ENCODE measurements at places on chromosomes 3 and 15. TPM values are rescaled to one million over a fixed set of nuclear protein-coding genes. Genes with fewer than 3 reads are reported as not detected.

DNA sequence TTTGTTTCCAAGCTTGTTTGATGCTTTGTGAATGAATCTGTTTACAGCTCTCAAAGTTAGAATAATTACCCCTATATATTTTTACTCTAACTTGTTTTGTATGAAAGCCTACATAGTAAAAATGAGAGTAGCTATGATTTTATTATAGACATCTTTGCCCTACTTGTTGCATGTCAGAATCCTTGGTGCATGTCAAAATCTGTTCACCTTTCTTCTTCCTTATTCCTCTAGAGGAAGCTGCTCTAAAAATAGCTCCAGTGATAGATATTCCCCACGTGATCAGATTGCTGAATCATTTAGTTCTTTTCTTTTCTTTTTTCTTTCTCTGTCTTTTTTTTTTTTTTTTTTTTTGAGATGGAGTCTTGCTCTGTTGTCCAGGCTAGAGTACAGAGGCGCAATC lies 39.8 kb downstream of the LRRC49 start:
- no peak overlapping the region for H3K27ac ChIP-seq
- no peaks in the 10 kb centered on the region for H3K4me1 ChIP-seq
- H3K4me3 ChIP-seq: no peak overlapping the region
- H3K27me3 ChIP-seq: no peaks in the 10 kb centered on the region
- no peak for DNase-seq

The TMEM43 gene
- 132 TPM for total RNA-seq

- H3K27ac ChIP-seq: no peak overlapping the region
- H3K4me1 ChIP-seq: no peaks in the 10 kb centered on the region
- H3K4me3 ChIP-seq: no peak overlapping the region
- H3K36me3 ChIP-seq: no peaks in the 10 kb centered on the region
- H3K27me3 ChIP-seq: no peaks in the 10 kb centered on the region
Measured at GRCh38 chr3:39135170-39135805, 18.1 kb downstream of the CSRNP1 start.

DNA sequence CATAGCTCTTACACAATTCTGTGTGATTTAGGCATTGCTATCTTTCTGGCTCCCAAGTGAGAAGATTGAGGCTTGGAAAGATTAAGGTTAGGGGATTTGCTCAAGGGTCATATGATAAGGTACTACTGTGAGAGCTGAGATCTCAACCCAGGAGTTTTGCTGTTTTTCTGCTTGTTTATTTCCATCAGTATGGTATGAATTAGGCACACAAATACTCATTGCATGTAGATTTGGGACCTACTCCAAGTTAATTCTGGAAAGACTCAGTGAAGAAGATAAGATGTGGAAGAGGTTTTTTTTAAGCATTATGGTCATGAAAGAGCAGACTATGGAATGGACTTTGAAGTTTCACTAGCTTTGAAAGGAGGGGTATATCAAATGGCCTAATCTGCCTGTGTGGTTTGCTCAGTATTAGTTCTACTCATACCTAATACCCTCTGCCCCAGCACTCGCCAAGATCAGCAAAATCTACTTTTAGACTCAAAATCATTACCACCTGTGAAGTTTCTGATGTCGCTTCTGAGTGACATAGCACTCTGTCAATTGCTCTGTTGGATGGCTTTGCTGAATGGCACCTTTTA lies 12.5 kb downstream of the MBNL1 start:
- no peak for DNase-seq
- H3K36me3 ChIP-seq: no peaks in the 10 kb centered on the region
- H3K4me3 ChIP-seq: peak overlapping the region; percentile 11

DNA sequence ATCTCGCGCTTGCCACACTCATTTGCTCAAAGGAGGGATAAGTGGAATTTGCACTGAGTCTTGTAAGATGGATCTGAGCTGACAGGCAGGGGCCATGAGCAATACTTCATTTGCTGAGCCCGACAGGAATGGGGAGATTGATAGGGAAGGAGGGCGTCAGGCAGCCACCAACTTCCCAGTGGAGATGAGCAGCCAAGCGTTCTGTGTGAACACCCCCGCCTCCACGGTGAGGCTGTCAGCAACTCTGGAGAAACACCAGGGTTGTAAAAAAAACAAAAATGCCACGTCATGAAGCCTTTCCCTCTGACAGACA lies 36.8 kb downstream of the TLE3 start:
- H3K27me3 ChIP-seq: no peaks in the 10 kb centered on the region
- no peaks in the 10 kb centered on the region for H3K36me3 ChIP-seq
- H3K4me3 ChIP-seq: no peak overlapping the region

DNA sequence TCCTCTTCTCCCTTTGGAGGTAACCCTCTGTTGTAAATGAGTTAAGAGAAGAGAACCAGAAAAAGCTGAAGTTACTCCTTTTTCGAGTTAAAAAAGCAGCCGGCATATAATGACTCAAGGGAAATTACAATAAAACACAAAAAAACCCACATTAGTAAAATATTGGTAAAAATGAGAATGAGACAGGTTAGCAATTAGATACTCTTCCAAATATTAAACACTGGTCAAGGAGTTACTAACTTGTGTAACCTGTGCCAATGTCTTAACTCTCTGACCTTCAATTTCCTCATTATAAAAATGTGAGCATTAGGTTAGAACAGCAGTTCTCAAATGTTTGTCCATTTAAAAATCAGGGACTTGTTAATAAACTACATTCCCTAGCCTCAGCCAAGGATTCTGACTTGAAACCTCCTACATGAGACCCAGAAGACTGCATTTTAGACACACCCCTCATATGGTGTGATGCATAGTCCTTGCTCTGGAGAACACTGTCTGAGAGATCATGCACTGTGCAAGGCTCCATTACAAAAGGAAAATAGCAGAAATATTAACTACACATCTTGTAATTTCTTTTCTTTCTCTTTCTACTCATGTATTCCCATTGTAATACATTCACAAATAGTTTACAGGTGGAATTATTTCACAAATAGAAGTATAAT lies 42.7 kb upstream of the TOP2B start:
- DNase-seq: no peak
- H3K36me3 ChIP-seq: no peaks in the 10 kb centered on the region
- H3K27ac ChIP-seq: no peak overlapping the region
- no peaks in the 10 kb centered on the region for H3K4me1 ChIP-seq
- H3K27me3 ChIP-seq: no peaks in the 10 kb centered on the region

- no peak for DNase-seq
- no peak overlapping the region for H3K4me3 ChIP-seq
- H3K4me1 ChIP-seq: peaks cover 3% of the 10 kb centered on the region
- H3K36me3 ChIP-seq: no peaks in the 10 kb centered on the region
Measured at GRCh38 chr3:151625086-151625485, 108.6 kb upstream of the AADACL2 start.

DNA sequence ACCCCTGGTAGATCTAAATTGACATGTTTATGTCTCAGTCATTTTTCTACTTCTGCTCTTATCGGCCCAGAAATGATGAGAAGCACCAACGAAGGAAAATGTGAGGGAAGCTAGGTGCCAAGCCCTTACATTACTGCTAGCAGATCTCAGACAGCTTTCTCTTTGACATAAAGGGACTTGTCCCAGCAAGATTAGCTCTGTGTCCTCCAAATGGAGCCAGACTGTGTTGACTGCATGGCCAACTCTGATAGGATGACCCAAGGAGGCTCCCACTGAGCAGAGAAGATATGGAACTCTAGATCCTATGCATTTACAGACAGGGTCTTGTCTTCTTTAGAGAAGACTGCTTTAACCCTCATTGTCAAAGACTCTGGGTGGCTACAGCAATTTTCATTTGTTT lies 2.8 kb upstream of the MCTP2 start:
- no peak for DNase-seq
- no peaks in the 10 kb centered on the region for H3K27me3 ChIP-seq
- no peaks in the 10 kb centered on the region for H3K36me3 ChIP-seq

GRCh38 chr3:35296533-35296932 lies 342.8 kb upstream of the ARPP21 start:
- no peaks in the 10 kb centered on the region for H3K36me3 ChIP-seq
- no peak overlapping the region for H3K4me3 ChIP-seq

The ASB14 gene
- not detected for total RNA-seq

GRCh38 chr3:19399356-19399755 lies 251.0 kb downstream of the KCNH8 start:
- H3K4me3 ChIP-seq: no peak overlapping the region
- peaks cover 2% of the 10 kb centered on the region for H3K4me1 ChIP-seq
- no peaks in the 10 kb centered on the region for H3K36me3 ChIP-seq
- DNase-seq: no peak
- no peak overlapping the region for H3K27ac ChIP-seq
- H3K27me3 ChIP-seq: no peaks in the 10 kb centered on the region

- no peak overlapping the region for H3K4me3 ChIP-seq
- peaks cover 2% of the 10 kb centered on the region for H3K4me1 ChIP-seq
- no peak overlapping the region for H3K27ac ChIP-seq
- H3K27me3 ChIP-seq: no peaks in the 10 kb centered on the region
Measured at GRCh38 chr3:143648218-143648617, 200.1 kb downstream of the SLC9A9 start.

The TIMP4 gene
- 8.3 TPM for total RNA-seq

GRCh38 chr15:42670451-42670850 lies 66.5 kb downstream of the CDAN1 start:
- no peak overlapping the region for H3K4me3 ChIP-seq
- H3K27me3 ChIP-seq: no peaks in the 10 kb centered on the region
- DNase-seq: no peak
- no peak overlapping the region for H3K27ac ChIP-seq
- no peaks in the 10 kb centered on the region for H3K4me1 ChIP-seq

- H3K36me3 ChIP-seq: no peaks in the 10 kb centered on the region
- H3K27me3 ChIP-seq: no peaks in the 10 kb centered on the region
- H3K27ac ChIP-seq: no peak overlapping the region
- H3K4me3 ChIP-seq: no peak overlapping the region
- DNase-seq: no peak
Measured at GRCh38 chr3:8470801-8471200, 30.8 kb upstream of the LMCD1 start.

- no peak for DNase-seq
- H3K27ac ChIP-seq: no peak overlapping the region
- H3K4me1 ChIP-seq: no peaks in the 10 kb centered on the region
- H3K4me3 ChIP-seq: no peak overlapping the region
- no peaks in the 10 kb centered on the region for H3K36me3 ChIP-seq
Measured at GRCh38 chr15:81015621-81016488, 15.1 kb downstream of the TLNRD1 start.

DNA sequence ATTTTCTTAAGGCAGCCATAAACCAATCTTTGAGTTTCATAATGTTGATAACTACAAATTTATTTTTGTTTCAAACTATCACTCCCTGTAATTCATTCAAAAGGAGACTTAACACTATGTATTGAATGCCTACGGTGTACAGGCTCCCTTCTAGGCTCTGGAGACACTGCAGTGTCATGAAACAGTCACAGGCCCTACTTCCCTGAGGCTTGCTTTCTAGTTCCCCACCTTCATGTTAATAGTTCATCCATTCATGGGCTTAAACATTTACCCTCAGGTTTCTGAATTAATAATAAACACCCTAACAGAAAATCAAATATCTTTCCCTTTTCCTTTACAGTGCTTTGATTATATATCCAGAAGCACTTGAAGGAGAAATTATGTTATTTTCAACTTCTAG lies 168.7 kb downstream of the CHL1 start:
- no peaks in the 10 kb centered on the region for H3K36me3 ChIP-seq
- no peaks in the 10 kb centered on the region for H3K27me3 ChIP-seq
- H3K4me3 ChIP-seq: no peak overlapping the region
- no peak for DNase-seq

The IQSEC1 gene
- total RNA-seq: 84.7 TPM

GRCh38 chr3:172197344-172197743 lies 158.0 kb downstream of the FNDC3B start:
- no peaks in the 10 kb centered on the region for H3K27me3 ChIP-seq
- no peak overlapping the region for H3K27ac ChIP-seq
- H3K4me3 ChIP-seq: no peak overlapping the region
- peaks cover 4% of the 10 kb centered on the region for H3K4me1 ChIP-seq

DNA sequence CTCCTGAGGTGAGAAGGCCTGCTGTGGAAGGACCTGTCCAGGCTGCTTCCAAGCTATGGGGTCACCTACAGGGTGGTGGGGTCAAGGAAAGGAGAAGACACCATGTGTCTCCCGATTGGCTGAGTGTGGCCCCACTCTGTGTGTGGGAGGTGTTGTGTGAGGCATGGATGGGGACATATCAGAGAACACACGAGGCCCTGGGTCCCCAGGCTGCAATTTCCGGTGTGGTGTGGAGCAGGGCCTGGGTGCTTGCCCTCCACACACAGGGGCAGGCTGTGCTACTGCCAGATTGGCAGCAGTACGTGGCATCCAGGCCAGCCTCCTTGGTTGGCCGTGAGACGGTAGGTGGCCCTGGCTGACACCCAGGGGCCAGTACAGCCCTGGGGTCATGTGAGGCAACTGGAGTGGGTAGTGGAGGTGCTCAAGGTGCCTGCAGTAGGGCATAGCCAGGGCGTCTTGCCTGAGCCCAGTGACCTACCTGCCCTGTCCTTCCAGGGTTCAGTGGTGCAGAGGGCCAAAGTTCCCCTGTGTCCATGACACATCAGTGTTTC lies 233.8 kb downstream of the SNRPN start:
- H3K4me1 ChIP-seq: no peaks in the 10 kb centered on the region
- no peaks in the 10 kb centered on the region for H3K27me3 ChIP-seq
- no peak overlapping the region for H3K4me3 ChIP-seq
- no peak for DNase-seq

GRCh38 chr3:184740509-184741258 lies 28.8 kb upstream of the MAGEF1 start:
- DNase-seq: no peak
- no peaks in the 10 kb centered on the region for H3K4me1 ChIP-seq
- H3K27me3 ChIP-seq: no peaks in the 10 kb centered on the region
- no peak overlapping the region for H3K27ac ChIP-seq

GRCh38 chr3:72163809-72164634 lies 379.1 kb upstream of the PROK2 start:
- no peaks in the 10 kb centered on the region for H3K4me1 ChIP-seq
- no peaks in the 10 kb centered on the region for H3K27me3 ChIP-seq
- no peaks in the 10 kb centered on the region for H3K36me3 ChIP-seq
- DNase-seq: no peak
- no peak overlapping the region for H3K27ac ChIP-seq

The WDR72 gene
- 0.16 TPM for total RNA-seq

The FRG2C gene
- total RNA-seq: not detected

DNA sequence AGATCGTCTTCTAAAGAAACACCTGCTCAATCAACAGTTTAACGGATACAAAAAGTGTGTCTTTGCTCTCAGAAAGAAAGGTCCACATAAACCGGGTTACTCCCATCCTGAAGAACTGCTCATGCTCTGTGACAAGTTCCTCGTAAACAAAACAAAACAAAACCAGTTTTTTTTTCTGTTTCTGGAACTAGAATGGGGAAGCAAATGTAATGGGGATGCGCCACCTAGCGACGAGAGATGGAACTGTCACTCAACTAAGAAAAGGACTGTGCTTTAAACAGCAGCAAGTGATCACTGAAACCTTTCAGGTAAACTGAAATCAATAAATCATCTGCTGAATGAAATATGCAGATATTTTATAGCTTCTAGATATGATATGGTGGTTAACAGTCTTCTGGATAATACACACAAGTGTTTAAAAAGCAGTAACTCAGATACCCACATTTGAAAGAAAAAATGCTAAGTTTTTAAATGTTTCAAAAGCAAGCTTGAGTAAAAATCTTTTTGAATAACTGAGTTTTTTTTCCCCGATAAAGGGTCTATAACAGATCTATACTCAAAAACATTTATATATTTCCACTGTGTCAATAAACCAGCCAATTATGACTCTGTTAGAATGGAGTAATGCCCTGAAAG lies 10.9 kb downstream of the TM2D3 start:
- peaks cover 15% of the 10 kb centered on the region for H3K36me3 ChIP-seq
- no peak overlapping the region for H3K27ac ChIP-seq
- no peaks in the 10 kb centered on the region for H3K4me1 ChIP-seq
- H3K27me3 ChIP-seq: no peaks in the 10 kb centered on the region

The DAZL gene
- total RNA-seq: not detected

All from aorta (tissue), 5 donors.